Stimulated activated CD8-positive, alpha-beta memory T cell treated with anti-CD3 and anti-CD28 coated beads, Interleukin-7, amount 100 ng/mL, for 1 hour (primary cell): ENCODE measurements at places on chromosomes 4 and X.

- DNase-seq = no peak
Measured at GRCh38 chr4:80407246-80407645, 71.7 kb downstream of the CFAP299 start.

- no peak for DNase-seq
Measured at GRCh38 chr4:145730026-145730425, 50.1 kb downstream of the C4orf51 start.

DNA sequence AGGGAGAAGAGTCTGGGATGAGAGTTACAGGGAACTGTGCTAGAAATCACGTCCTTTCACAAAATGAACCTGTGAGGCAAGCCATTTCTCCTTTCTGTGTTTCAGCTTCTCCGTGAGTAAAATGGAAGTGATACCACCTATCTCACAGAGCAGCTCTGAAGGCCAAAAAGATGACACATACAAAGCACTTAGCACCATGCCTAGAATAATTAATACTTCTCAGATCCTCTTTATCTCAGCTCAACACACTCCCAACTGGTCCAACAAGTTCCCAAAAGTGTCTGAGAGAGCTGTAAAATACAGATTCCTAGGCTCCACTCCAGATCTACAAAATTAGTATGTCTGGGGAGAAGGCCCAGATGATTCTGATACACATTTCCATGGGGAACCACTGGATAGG is 38.3 kb downstream of the LHFPL1 start:
- no peak for DNase-seq

GRCh38 chr4:110792036-110792435 is 169.2 kb upstream of the PITX2 start:
- no peak for DNase-seq

- no peak for DNase-seq
Measured at GRCh38 chr4:57689693-57690205, 579.6 kb upstream of the IGFBP7 start.

- no peak for DNase-seq
Measured at GRCh38 chr4:176377780-176378179, 58.0 kb downstream of the SPCS3 start.

- no peak for DNase-seq
Measured at GRCh38 chrX:151695583-151696340, 504 bp downstream of the PRRG3 start.

DNA sequence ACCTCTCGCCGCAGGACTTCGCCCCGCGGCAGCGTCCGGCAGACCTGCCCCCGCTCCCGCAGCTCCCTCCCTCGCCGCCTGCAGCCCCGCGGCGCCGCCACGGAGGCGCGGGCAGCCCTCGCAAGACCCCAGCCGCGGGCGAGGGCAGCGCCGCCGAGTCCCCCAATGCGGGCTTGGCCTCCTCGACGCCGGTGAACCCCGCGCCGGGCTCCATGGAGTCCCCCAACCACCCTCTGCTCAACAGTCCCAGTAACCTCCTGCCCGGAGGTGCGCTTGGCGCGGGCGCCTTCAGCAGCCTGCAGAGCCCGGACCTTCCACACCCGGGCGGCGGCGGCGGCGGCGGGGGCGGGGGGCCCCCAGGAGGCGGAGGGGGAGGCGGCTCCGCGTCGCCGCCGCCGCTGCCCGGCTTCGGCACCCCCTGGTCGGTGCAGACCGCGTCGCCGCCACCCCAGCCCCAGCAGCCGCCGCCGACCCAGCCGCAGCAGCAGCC is 1.2 kb downstream of the CPEB2 start:
- DNase-seq = peak; percentile 35

DNA sequence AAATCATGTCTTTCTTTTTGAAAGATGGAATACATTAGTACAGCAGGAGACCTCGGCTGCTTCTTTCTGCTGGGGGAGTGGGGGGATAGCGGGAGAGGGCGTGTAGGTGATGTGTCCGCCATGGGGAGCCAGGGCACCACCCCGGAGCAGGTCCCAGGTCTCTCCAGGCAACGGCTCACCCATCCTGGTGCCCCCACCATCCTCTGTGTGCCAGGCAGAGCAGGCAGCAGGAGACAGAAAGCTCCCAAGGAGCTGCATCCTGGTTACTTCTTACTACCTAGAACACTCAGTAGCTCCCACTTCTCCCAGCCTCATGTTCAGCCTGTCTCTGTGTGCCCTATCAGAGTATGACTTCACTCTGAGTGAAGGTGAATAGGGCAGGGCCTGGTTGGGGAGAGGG is 23.6 kb downstream of the TNIP2 start:
- DNase-seq = no peak

DNA sequence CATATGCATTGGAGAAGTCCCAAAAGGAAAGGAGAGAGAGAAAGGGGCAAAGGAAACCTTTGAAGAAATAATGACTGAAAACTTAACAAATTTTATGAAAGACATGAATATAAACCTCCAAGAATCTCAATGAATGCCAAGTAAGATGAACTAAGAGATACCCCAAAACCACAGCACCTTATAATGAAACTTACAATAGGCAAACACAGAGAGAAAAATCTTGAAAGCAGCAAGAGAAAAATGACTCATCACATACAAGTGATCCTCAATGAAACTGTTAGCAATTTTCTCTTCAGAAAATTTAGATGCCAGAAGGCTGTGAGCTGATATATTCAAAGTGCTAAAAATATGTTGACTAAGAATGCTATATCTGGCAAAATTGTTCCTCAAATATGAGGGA is 10.1 kb downstream of the SMIM10L2A start:
- no peak for DNase-seq

DNA sequence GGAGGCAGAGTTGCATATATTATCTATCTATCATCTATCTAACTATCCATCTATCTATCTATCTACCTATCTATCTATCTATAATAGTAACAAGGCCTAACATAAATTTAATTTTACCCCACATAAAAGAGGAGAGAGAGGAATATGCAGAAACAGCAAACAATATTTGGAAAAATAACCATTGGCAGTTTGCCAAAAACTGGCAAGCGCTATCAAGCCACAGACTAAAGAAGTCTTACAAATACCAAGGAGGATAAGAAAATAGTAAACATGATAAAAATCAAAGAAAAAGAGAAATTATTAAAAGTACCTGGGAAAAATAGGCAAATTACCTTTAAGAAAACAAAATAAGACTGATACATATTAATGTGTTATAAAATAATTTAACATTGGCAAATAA is 230.8 kb downstream of the CPXCR1 start:
- no peak for DNase-seq

- no peak for DNase-seq
Measured at GRCh38 chr4:10003666-10004065, 17.6 kb downstream of the SLC2A9 start.

GRCh38 chr4:29066861-29067260 is 1653.3 kb upstream of the PCDH7 start:
- DNase-seq = no peak

GRCh38 chrX:39903343-39903742 is 194.4 kb downstream of the BCOR start:
- no peak for DNase-seq

DNA sequence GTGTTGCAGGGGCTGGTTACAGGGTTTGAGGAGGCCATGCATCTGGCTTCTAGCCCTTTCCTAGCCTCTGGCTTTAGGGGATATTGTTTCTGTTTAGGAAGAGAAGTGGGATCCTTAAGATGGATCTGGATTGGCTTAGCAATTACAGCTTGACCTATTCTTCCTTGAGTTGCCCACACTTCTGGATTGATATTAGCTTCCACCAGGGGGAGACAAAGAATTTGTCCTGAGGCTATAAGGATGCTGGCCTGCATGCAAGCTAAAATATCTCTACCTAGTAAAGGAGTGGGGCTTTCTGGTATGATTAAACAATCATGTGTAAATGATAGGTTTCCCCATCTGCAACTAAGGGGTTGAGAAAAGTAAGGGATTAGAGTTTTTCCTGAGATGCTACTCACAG is 117.2 kb downstream of the TEX13C start:
- no peak for DNase-seq

DNA sequence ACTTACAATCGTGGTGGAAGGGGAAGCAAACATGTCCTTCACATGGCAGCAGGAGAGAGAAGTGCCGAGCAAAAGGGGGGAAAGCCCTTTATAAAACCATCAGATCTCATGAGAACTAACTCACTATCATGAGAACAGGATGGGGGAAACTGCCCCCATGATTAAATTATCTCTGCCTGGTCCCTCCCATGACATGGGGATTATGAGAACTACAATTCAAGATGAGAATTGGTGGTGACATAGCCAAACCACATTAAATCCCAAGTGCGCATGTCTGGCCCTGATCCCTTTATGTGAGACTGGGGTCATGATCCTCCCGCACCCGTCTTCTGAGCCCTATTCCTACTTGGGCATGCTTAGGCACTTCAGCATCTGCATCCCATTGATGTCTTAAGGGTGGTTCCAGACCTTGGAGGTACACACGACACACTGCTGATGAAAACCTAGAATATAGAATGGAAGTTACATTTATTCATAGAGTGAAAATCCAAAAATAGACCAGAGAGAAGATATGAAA is 116.0 kb downstream of the PTTG2 start:
- no peak for DNase-seq

GRCh38 chr4:40736910-40737309 is 12.8 kb upstream of the NSUN7 start:
- no peak for DNase-seq

GRCh38 chrX:150450519-150451177 is 87.5 kb downstream of the MAMLD1 start:
- DNase-seq = no peak

DNA sequence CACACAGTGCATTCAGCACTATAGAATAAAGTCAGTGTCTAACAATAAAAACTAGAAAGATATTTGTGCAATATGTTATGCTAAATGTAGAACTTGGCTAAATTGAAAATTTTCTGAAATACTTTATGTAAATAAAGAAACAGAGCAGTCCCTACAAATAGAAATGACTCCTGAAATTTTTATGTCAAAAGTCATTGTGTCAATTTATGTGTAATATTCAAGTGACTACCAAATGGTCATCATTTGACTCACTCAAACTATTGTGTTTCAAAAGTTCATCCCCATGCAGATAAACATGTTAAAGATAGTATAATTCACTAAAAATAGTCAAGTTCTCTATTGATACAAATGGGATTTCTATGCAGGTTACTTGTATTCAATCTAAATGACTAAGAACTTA is 17.9 kb downstream of the LRBA start:
- no peak for DNase-seq

DNA sequence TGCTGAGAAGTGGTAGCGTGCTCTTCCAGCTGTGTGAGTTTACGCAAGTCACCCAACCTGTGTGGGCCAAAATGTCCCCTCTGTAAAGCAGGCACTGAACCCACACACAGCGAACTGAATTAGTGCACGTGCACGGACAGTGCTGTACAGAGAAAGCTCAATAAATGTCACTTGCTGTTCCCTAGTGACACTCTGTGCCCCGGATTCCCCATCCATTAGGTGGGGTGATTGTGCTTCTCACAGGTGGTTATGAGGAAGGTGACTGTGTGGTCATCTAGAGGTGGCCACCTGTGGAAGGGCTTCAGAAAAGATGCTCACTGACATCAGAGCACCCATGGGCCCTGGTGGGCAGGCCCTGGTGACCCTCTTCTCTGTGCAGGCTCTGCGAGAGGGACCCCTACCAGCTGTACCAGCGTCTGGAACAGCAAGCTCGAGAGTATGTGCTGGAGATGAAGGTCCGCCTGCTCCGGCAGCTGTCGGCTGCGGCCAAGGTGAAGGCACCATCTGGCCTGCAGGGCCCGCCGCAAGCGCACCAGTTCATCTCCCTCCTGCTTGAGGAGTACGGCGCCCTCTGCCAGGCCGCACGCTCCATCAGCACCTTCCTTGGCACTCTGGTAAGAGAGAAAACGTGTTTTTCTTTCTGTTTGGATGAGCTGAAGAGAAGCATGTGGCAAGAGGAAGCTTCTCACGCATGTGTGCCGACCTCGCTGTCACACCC is 94.3 kb downstream of the FAM193A start:
- DNase-seq = no peak

DNA sequence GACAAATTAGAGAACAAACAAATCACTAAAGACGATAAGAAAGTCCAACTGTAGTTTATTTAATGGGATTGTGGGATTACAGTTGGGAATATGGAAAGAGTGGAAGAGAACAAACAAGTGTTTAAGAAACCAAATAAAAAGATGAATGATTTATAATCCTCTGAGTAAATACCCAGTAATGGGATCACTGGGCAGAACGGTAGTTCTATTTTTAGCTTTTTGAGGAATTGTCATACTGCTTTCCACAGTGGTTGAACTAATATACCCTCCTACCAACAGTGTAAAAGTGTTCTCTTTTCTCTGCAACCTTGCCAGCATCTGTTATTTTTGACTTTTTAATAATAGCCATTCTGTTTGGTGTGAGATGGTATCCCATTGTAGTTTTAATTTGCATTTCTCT is 15.0 kb downstream of the C4orf51 start:
- no peak for DNase-seq

GRCh38 chr4:70712604-70713452 is 8.9 kb upstream of the RUFY3 start:
- no peak for DNase-seq

DNA sequence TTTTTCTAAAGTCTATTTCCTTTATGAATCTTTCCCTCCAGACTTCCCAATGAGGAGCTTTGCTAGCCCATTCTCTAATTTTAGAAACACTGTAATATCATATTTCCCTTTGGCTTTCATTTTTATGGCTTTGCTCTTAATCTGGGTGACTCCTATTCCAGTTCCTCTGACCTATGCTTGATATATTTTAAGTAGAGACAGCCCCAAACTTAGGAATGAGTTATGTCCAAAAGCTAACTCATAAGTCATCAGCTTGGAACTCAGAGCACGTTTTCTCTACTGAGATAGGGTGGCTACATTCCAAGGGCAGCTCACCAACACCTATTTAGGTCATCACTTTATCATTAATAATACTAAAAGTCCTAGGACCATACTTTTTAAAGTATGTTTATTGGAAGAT is 77.8 kb downstream of the OR13H1 start:
- no peak for DNase-seq

GRCh38 chr4:14151101-14151500 is 523.6 kb upstream of the BOD1L1 start:
- no peak for DNase-seq

GRCh38 chr4:126986828-126987227 is 645.9 kb upstream of the INTU start:
- DNase-seq = no peak

DNA sequence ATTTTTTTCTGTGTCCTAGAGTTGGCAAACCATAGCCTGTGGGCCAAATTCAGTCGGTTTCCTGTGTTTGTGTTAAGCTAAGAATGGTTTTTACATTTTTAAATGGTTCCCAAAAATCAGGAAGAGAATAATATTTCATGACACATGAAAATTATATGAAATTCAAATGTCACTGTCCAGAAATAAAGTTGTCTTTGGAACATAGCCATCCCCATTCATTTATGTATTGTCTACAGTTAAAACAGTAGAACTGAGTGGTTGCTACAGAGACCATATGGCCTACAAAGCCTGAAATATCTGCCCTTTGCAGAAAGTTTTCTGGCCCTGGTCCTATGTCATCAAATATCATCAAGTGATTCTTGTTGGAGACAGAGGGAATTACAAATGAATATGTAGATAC is 15.5 kb downstream of the FRMPD4 start:
- DNase-seq = no peak

DNA sequence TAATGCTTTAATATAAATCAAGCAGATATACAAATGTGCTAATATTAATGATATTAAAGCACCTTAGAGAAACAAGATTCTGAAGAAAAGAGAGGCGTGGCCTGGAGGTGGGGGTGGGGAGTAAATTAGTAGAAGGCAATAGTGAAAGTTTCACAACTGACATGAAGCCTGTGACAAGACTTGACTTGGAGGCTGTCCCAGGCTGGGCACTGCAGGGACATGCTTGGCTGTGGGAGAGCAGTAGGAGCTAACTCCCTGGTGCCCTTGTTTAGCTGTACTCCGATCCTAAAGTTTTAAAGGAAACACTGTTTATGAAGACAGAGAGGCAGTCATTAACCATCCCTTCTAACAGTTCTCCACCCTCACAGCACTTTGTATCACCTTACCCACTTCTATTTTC is 239.0 kb upstream of the MAB21L2 start:
- no peak for DNase-seq
